ENCODE measurements at places on chromosomes 12 and 14.

DNA sequence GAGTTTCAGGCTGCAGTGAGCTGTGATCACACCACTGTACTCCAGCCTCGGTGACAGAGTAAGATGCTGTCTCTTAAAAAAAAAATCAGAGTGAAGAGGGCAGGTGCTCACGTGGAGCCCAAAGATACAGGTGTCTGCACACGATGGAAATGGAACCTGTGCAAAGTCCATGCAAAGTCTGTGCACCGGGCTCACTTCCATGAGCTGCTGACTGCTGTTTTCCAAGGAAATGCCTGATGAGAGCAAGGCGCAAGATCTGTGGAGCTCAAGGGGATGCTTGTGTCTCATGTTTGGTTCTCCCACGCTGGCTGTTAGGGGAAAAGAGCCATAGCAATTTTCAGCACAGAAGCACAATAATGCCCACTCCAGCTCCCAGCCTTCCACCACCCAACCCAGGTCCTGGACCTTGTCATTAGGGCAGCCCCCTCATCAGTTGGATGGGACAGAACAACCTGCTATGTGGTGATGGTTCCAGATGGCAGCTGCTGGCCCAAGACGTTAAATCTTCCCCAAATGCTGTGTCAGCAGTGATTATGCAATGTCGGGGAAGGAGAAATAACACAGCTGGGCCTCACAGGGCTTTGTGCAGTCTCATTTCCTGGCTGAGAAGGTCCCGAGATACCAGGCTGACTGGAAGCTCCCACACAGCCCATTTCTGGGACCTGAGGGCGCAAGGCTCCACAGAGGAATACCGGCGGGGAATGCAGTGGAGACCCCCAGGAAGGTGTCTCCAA is 27.9 kb upstream of the DICER1 start:
- DNase-seq: no peak

DNA sequence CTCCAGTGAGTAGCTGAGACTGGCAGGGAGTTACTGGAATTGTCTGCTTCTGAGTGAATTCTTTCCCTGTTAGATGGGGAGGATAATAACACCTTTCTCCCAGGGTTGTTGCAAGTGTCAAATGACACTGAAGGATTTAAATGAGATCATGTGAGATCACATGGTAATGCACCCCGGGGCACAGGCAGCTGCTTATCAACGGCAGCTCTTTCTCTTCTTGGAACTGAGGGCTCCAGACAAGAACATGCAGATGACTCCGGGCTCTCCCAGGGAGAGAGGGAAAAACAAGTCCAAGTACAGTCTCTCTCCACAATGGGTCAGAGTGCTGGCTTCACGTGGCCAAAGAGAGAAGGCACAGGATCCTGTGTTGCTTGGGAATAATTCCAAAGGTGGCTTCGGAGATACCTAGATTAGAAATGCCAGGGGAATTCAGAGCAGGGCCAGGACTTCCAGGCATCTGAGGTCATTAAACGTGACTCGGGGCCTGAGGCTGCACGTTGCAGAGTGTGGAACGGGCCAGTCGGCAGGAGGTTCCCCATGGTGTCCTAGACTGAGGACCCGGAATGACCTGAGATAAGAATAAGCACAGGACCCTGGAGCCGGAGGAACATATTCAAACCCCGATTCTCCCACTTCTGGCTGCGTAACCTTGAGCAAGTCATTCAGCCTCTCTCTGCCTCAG is 109.2 kb downstream of the PRMT8 start:
- no peak for DNase-seq

- no peak for DNase-seq
These were observed 1.7 kb downstream of the STAT6 start for GRCh38 chr12:57109207-57110103.

DNA sequence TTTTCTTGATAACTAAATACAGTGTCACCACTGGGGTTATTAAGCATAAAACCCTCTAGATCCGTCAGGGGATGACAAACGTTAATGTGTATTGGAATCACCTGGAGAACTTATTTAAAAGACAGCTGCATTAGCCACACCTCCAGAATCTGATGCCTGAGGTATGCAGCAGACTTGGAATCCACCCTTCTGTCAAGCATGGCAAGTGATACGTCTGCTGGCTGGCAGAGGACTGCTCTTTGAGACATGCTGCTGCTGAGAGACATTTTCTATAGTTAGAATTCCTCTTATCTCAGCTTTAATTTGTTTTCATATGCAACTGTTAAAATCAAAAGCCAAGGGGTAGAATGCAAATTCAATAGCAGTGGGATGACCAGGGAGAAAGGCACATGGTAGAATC is 496.3 kb downstream of the NELL2 start:
- DNase-seq: no peak

- no peak for DNase-seq
These were observed 506.2 kb upstream of the RGS6 start for GRCh38 chr14:71426001-71426400.

- DNase-seq: no peak
These were observed 204.6 kb upstream of the ALG10 start for GRCh38 chr12:33817713-33818112.

DNA sequence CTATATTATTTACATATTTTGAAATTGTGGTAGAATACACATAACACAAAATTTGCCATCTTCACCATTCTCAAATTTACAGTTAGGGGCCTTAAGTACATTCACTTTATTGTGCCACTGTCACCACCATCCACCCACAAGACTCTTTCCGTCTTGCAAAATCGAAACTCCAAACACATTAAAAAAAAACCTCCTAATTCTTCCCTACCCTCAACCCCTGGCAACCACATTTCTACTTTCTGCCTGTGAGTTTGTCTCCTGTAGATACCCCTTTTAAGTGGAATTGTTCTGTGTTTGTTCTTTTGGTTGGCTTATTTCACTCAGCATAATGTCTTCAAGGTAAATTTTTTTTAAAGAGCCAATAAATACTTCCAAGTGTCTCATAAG is 31.6 kb upstream of the AMIGO2 start:
- DNase-seq: no peak

GRCh38 chr14:57864659-57865058 is 1.2 kb downstream of the SLC35F4 start:
- no peak for DNase-seq

- no peak for DNase-seq
These were observed 35.2 kb downstream of the RNFT2 start for GRCh38 chr12:116773276-116773731.

- peak; percentile 10 for DNase-seq
These were observed 874 bp upstream of the RNU6-8 start for GRCh38 chr14:32203928-32204357.

DNA sequence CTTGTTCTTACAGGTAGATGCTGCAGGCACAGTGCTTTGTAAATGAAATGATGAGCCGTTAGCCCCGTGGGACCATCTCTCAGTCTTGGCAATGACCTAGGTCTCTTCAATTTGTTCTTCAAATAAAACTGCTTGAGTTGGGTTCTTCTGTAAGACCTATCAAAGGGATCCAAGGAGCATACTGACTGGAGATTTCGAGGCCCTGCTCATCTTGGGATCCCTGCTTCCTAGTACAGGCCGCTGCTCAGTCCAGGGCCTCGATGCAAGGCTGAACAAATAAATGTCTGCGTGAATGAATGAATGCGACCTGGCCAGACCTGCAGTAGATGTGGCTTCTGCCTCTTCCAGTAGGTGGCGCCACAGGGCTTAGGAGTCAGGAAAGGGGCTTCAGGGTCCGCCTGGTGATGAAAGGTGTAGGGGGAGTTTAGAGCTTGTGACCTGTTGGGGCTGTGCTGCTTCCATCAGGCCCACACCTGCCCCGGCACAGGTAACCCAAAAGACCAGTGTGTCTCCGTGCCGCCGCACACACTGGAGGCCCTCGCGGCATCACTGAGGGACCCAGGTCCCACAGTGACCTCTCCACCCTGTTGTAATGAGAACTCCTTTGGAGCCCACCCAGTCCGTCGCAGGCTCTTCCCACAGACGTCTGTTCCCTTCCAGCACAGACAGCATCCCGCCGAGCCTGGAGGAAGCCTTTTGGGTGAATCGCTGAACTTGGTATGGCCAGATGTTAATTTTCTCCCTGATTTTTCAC is 4.4 kb downstream of the CACNA1C start:
- DNase-seq: peak; percentile 26

DNA sequence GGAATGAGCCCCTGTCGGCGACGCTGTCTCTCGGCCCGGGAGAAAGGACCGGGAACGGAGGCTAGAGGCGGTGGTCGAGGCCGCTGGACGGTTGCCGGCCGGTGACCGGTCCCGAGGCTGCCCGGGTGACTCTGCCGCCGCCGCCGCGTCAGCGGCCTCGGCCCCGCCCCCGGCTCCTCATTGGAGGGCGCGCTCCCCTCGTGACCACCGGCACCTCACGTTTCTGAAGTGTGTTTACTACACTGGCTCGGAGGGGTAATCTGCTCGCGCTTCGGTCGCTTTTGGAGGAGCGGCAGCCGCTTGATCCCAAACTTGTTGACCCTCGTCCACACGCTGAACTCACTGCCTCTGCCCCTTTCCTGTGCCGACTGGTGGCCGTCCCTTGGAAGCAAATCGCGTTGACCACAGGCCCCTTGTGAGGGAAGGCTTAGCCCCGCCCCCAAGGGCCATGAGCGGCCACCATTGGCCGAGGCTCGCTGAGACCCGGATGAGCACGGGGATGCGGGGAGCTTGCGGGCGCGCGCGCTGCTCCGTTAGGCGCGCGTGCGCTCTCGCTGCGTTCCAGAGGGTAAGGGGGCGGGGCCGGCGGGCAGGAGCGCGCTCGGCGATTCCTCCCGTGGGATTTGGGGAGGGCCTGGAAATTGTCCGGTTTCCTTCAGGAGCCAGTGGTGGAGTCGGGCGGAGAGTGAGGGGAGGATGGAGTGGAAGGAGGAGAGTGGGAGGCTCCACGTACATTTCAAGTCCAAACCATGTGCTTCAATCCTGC is at the start of gene CRY1:
Gene CRY1 (minus strand): TSS at position 133 of the 766 bp plus-strand sequence. CDS start 588 bp downstream, outside the sequence.
- peak; percentile 92 for DNase-seq

- no peak for DNase-seq
These were observed 40.0 kb upstream of the COCH start for GRCh38 chr14:30834353-30834752.

DNA sequence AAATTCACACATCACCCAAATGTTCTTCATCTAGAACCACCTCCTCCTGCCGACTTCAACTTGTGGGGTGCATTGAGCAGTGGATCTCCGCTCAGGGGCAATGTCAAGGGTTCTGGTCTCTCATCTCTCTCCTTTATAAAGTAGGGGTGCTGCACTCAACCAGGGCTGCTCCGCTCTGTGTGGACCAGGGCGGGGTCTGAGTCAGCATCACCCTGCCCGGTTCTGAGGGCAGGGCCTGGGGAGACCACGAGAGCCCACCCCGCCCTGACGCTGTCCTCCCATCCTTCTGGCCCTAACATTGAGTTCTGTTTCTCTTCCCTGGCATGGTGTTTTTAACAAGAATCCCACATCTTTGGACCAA is 311.6 kb upstream of the DIO3 start:
- no peak for DNase-seq

DNA sequence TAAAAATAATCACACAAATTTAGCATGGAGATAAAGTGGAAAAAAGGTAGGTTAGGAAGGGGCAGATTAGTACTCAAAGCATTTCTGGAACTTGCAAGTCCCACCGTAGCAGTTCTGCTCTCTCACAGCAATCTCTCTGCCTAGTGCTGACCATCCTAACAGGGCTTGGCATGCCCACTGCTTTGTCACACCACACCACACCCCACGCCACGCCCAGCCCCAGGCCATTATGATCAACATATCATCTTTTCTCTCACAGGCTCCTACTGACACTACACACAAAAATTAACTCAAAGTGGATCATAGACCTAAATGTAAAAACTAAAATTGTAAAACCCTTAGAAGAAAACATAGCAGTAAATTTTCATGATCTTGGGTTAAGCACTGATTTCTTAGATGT is 273.7 kb downstream of the DAD1 start:
- no peak for DNase-seq

- DNase-seq: peak; percentile 48
These were observed 138.0 kb downstream of the ASCL4 start for GRCh38 chr12:107912421-107913004.

- DNase-seq: no peak
These were observed 79.7 kb upstream of the REP15 start for GRCh38 chr12:27616356-27617142.

- no peak for DNase-seq
These were observed 25.0 kb upstream of the GALNT9 start for GRCh38 chr12:132354211-132354981.

DNA sequence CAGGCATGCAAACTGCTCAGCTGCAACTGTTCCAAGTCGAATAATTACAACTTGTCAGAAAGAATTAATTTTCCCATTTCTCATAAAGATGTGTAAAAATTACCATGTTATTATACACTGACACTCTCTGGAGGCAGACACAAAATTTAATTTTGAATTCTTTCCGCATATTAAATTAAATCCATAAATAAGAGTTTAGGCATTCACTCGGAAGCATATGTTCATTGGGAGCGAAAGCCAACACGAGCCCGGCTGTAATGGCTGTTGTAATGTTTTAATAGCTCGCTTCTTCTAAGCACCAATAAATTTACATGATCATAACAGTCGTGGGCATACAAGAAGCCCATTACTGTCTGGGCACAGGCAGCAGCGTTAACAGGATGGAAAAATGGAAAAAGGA is 189.6 kb upstream of the SOX5 start:
- no peak for DNase-seq

DNA sequence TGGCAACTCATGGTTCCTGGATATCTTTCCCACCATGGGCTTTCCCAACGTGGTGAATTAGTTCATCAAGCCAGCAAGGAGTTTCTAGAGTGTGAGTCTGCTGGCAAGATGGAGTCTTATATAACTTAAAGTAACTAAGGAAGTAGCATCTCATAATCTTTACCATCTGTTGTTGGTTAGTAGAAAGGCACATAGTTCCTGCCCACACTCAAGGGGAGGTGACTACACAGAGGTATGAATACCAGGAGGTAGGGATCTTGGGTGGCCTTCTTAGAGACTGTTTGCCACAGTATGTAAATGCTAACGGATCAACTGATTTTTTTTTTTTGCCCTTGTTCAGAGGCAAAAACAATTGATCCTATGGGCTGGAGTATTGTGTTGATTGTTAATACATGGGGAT is 446.9 kb downstream of the ATP23 start:
- DNase-seq: no peak

DNA sequence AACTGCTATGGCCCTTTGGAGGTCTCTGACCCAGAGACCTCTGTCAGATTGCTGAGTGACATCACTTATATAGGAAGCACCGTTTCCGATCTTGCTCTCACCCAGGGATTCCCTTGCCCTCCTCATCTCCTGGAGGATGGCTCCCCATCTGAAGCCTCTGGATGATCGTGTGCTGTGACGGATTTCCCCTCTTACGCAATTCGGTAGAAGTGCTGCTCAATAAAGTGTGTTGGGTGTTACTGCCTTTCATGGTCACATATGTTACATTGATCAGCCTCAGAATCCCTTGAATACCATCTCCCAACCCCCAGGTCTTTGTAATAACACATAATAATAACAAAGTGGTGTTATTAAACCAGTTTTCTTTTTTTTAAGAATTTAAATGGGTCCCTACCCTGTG is 107.3 kb upstream of the CLEC14A start:
- no peak for DNase-seq

- no peak for DNase-seq
These were observed 11.0 kb downstream of the ZBTB39 start for GRCh38 chr12:56995201-56995929.

GRCh38 chr14:106530423-106531107 is 1004.2 kb downstream of the TMEM121 start:
- peak; percentile 45 for DNase-seq

GRCh38 chr14:61940666-61941420 is 178.6 kb downstream of the SNAPC1 start:
- DNase-seq: no peak

GRCh38 chr12:7150356-7150755 is 20.2 kb downstream of the CLSTN3 start:
- DNase-seq: no peak

- no peak for DNase-seq
These were observed 30.5 kb upstream of the NUDT4 start for GRCh38 chr12:93347054-93347785.

GRCh38 chr14:96194657-96195431 is 9.8 kb upstream of the BDKRB2 start:
- no peak for DNase-seq
